ENCODE measurements at places on chromosomes 11 and 22.

DNA sequence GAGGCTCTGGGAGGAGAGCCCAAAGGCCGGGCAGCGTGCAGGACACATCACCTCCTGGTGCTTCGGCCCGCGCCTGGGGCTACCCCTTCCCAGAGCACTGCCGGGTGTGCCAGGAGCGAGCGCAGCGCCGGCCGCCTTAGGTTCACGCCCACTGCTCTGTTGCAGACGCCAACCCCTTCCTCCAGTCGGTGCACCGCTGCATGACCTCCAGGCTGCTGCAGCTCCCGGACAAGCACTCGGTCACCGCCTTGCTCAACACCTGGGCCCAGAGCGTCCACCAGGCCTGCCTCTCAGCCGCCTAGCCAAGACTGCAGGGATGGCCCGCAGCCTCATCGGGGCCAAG, 79.0 kb downstream of the MED15 start:
- DNase-seq: no peak

DNA sequence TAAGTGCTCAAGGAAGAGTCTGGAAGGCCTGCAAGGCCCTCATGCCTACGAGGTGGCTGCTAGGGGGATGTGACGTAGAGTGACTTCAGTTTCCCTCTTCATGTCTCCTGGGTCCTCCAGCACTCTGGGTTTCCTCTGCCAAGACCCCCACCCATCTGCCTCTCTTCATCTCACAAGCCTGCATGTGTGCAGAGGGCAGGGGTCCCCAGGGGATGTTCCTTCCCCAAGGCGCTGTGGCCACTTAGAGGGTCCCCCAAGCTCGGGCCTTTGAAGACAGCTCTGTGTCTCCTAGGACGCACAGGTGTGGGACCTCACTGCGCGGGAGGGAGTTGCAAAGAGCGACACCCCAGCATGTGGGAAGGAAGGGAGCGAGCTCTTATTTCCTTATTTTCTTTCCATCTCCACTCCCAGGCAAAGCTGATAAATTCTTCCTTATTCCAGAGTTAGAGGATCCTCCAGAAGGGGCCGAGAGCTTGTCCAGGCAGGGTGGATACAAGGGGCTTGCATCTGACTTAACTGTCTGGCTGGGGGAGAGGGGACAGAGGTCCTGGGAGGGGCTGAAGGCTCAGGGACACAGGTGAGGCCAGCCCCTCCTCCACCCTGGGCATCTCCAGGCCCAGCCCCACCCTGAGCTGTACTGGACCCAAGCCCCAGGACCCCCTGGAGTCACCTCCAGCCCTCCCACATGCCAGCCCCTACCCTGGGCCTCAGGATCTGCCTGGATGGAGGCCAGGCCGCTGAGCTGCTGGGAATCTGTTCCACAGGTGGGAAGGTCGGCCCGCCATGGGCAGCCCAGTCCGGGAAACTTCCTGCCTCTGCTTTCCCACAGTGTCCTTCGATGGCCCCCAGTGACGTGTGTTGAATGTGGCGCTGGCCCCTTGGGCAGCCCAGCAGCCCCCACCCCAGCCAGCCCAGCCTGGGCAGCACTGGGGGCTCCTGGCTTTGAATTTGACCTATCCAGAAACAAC, 59.7 kb upstream of the KCNQ1OT1 start:
- DNase-seq: peak; percentile 43

- no peak for DNase-seq
These were observed 3.5 kb upstream of the MEN1 start for GRCh38 chr11:64813826-64814225.

GRCh38 chr11:27353593-27354358, 9.2 kb downstream of the CCDC34 start:
- no peak for DNase-seq

DNA sequence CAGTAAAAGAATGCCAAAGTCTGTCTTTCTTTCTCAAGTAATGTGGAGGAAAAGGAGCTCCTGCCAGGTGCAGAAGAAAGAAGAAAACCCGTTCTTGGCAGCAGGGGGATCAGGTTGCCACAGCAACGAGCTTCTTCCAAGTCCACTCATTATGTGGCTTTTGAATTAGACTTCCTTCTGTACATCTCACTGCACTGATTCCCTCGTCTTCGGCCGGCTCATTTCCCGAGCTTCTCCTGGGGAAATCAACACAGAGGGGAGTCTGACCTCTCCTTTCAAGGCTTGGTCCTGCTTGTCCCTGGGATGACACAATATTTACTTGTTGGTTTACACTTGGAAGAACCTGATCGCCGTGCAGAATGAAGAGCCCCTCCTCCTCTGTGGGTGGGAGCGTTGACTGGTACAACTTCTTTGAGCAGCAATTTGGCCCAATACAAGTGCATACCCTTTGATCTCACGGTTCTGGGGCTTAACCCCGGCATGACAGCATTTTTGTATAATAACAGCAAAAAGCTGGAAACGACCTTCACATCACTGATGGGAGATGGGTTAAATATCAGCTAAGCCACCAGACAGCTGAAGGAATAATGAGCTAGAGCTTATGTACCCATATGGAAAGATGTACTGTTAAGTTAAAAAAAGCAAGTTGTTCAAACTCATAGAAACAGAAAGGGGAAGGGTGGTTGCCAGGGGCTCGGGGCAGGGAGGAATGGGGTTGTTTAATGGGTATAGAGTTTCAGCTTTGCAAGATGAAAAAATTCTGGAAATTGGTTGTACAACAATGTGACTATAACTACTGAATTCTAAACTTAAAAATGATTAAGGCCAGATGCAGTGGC, 35.4 kb downstream of the MCHR1 start:
- DNase-seq: peak; percentile 66

DNA sequence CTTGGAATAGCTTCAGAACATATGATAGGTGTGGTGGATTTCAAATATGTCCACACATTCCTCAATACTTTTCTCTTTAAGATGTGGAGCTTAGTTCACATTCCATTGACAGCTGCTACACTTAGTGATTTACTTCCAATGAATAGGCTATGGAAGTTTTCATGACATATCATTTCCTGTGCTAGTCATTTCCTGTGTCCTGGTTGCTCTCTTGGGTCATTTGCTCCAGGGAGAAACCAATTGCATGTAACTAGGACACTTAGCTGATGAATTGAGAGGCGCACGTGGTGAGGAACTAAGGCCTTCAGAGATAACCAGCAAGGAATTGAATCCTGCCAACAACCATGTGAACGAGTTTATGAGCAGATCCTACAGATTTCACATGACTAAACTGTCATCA, 120.9 kb downstream of the SLC17A6 start:
- no peak for DNase-seq

DNA sequence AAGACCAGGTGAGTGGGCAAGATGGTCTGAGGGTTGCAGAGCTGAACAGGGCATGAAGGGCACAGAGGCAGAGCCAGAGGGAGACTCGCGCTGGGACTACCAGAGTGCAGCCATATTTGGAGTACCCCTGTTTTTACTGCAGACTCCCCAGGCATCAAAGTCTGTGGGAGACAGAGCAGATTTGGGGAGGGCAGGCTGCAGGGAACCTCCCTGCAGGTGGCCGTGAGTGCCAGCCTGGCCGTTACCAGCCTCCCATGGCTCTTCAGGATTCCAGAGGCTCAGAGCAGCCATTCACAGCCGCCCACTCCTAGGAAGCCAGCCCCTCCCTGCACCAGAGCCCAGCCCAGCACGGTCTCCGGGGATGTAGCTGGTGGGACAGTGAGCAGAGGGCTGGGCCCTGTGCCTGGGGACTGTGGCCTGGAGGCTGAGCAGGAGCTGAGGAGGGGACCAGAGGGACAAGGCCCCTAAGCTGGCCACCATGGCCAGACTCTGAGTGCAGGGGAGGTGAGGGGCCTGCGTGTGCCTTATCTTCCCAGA, at the start of gene SEPTIN3:
Gene SEPTIN3 (plus strand): TSS at position 334 of the 537 bp plus-strand sequence. CDS start 2,050 bp downstream, outside the sequence.
- DNase-seq: no peak

GRCh38 chr22:38246046-38246658, 26.7 kb downstream of the TMEM184B start:
- DNase-seq: no peak

GRCh38 chr11:34364102-34364501, 6.3 kb upstream of the ABTB2 start:
- no peak for DNase-seq

DNA sequence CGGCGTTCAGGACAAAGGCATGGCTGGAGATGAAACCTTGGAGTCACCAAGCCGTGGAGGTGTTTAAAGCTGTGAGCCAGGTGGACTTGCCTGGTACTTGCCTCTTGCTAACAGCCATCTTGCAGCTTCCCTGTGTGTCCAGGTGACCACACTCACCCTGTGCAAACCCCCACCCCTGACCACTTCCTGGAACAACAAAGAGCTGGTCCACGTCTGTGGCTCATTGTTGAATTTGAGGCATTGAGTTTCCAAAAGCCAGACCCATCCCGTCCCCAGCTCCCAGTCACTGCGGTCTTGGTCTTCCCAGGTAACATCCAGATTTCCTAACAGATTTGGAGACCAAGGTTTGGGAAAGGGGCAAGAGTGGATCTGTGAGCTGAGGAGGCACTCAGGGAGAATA, 18.5 kb downstream of the DHCR7 start:
- DNase-seq: no peak

GRCh38 chr22:36816339-36816635, 548 bp downstream of the PVALB start:
- no peak for DNase-seq

DNA sequence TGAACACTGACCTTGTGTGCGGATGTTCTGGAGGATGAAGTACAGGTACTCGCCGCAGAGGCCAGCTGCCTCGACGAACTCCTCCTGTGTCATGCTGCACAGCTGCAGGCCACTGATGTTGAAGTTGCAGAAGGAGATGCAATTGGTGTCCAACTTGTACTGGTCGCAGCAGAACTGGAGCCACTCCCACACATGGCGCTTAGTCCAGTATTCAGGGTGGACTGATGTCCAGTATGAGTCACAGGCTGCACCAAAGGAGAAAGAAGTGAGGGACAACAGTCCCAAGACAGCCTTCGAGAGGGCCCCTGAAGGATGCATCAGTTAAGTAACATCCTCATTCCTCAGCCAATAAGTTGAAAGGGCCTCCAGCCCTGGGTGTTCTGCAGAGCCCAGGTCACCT, 20.1 kb downstream of the ELF5 start:
- DNase-seq: no peak

- no peak for DNase-seq
These were observed 114.3 kb downstream of the RBFOX2 start for GRCh38 chr22:35914357-35914664.

- no peak for DNase-seq
These were observed 69.4 kb downstream of the RBFOX2 start for GRCh38 chr22:35959121-35959800.

DNA sequence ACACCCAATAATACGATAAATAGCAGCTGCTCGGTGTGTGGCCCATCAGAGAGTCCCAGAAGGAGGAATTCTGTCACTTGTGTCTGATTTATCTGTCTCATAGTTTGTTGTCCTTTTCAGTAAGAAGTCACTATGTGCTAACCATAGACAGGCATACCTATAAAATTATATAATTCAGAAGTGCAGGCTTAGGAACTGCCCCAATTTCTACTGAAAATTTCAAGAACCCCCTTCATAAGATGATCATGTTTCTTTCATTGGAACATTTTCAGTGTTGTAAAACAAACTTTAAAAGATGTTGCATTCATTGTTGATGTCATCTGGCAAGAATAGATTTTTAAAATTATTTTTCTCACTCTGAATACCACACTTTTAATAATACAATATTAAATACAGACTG, at the start of gene OR2D2:
Gene OR2D2 (minus strand): TSS at position 101 of the 400 bp plus-strand sequence. CDS start 0 bp downstream, at position 101.
- no peak for DNase-seq

DNA sequence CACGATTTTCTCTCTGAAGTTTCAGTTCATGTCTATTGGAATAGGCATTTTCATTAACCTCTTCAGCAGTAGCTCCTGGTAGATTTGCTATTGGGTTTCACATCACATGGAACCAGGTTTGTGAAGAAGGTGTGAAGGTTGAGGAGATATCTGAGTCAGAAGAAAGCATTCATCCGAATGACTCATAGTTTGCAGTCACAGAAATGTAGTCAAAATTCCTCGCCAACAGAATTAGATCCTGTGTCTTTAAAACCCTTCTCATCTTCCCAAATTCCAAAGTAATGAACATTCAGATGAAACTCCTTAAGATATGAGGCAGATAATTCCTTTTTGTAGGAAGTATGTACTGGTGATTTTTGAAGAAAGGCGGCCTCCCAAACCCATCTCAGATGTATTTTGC, 125.0 kb upstream of the LARGE1 start:
- DNase-seq: no peak

DNA sequence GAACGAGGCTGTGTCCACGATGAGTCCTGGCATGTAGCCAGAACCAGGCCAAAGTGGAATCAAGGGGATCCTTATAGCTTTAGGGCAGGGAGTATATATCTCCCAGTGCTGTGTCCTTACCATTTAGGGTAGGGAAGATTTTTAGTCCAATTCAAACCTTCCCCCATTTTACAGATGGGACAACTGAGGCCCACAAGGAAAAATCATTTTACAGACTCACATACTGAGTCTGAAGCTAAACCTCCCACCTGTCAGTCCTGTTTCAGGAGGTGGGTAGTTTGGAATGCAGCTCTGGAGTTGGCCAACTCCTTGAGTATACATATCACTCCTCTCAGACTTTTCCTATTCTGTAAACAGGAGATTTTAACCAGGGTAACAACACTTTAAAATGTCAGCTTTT, 33.1 kb upstream of the TFIP11 start:
- DNase-seq: no peak

DNA sequence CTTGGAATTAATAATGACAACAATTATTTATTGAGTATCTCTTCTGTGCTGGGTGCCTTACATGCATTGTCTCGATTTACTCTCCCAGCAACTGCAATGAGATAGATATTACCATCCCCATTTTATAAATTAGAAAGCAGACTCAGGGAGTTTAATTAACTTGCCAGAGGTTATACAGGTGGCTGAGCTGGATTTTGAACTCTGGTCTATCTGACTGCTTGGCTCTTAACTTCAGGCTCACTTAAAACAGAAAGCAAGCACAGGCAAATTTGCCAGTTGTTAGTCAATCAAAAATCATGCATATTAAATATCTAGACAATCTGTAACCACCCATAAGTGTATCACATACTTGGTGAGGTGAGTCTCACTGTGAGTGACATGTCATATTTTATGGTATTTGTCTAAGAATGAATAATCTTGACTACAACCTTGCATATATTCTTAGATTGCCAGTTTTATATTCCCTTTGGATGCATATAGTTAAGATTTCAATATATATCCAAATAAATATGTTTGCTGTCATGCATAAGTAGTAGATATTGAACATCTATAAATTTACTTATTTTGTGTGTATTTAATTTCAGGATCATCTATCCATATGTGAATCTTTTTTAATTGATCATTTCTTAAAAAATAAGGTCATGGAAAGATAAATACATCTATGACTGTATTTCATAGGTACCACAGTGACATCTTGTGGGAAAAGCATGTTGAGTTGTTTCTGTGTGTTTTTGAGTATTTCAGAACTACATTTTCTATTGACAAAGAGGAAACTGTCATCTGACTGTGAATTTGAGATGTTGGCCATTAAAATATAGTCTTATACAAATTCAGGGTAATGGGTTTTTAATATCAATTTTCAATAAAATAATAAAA, 112.0 kb upstream of the ARHGAP42 start:
- DNase-seq: no peak

All from right forelimb (tissue), 1 donor.